ENCODE measurements at places on chromosomes 7 and 10. TPM values are rescaled to one million over a fixed set of nuclear protein-coding genes. Genes with fewer than 3 reads are reported as not detected.

Gene P4HA1
- 105 TPM for total RNA-seq

Gene WDR86
- total RNA-seq, result not detected

Gene PLEKHS1
- total RNA-seq, result not detected

Gene SPDYE6
- total RNA-seq, result not detected

Gene NRCAM
- 1.2 TPM for total RNA-seq

Gene GIMAP6
- 175 TPM for total RNA-seq

Gene GPR15LG
- total RNA-seq, result not detected

Gene C10orf143
- 0.40 TPM for total RNA-seq

Gene CYP2C19
- total RNA-seq, result not detected

Gene KCNH2
- not detected for total RNA-seq

Gene ACTR3C
- 8.3 TPM for total RNA-seq

GRCh38 chr7:117347480-117347879, 24.6 kb upstream of the WNT2 start:
- no peak for DNase-seq

GRCh38 chr10:30127120-30127541, 67.7 kb upstream of the JCAD start:
- no peak for DNase-seq

GRCh38 chr10:82576093-82576492, 701.1 kb downstream of the NRG3 start:
- DNase-seq, result no peak

DNA sequence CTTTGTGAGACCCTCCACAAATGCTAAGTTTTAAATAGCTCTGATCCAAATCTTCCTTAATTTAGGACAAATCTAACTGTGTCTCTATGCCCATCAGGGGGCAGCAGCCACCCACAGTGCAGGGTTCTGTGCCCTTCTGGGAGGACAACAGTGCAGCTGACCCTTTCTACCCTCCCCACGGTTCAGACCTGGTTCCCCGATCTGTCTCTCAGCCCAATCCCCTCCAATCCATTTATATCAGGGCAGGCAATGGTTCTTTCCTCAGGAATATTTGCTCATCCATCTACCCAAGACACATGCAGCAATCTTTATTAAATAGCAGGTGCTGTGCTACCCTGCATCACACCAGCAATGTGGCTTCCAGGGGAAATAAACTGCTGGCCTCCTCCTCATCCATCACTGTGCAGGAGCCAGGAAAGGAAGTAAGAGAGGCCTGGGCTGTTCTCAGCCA, 4.0 kb upstream of the RBM28 start:
- DNase-seq, result peak; percentile 54

- no peak for DNase-seq
Observed at GRCh38 chr10:84583501-84583900, 255.1 kb downstream of the CCSER2 start.

DNA sequence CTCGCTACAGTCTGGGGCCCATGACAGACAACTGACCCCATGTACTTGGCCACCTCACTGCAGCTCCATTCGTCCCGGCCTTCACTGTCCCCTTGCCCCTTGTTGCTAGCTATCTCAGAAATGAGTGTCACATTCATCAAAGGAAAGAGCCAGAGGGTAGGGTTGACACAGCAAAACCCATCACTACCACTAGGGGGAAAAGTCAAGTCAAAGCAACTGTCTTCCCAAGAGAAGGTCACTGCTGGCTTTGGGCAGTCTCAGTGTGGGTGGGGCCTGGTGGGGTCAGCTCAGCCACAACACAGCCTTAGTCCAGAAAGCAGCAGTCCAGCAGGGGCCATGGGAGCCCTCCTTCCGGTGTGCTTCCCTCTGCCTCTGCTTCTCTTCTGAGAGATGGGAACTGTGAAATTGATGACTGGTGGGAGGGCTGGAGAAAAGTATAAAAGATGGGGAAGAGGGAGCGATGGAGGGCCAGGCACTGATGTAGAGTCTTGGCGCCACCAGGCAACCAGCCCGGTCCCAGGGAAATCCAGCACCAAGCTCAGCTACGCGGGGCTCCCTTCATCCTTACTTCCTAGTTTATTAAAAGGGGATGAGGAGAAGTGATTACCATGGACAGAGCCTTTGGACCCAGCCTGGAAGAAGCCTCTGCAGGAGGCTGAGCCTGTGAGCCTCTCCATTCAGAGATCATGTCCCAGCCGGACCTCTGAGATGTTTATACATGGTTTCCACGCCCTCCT, 58.0 kb downstream of the PLXNA4 start:
- DNase-seq, result peak; percentile 34

DNA sequence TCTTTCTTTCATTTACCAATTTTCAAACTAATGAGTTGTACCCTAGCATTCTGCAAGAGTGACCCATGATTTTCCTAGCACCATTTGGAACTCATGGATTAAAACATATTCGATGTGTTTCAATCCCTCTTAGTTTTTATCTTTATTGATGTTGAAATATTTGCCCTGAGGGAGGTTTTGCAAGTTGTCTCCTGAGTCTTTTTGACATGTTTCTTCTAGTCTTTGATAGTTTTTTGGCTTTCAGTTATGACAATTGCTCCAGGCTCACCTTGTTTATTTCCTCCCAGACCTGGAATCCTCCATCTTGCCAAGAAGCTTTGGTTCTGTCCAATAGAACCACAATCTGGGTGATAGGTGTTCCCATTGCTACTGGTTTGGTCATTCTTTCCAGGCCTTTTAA, 327.8 kb downstream of the WDR11 start:
- DNase-seq, result no peak

DNA sequence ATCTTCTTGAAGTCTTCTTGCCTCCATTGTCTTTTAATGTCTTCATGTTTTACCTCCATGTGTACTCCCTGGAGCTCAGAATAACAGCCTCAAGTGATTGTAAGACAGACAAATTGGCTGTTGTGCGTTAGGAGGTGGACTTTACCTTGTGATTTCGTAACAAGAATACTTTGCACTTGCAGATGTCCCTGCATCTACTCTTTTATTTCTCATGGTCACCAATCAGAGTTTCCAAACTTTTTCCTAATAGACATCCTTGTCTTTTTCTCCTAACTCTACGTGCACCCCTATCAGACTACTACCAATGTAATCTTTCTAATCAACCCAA, 172.3 kb downstream of the NRP1 start:
- no peak for DNase-seq

DNA sequence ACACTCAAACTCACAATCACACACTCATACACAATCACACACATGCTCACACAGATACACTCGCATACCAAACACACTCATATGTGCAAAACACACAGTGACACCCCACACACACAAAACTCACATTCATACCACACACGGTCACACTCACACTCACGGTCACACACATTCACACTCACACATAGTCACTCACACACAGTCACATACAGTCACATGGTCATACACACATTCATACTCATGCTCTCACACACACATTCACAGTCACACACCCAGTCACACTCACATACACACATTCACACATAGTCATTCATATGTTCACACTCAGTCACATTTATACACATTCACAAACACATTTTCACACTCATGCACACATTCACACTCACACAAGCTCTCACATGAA, 296.0 kb upstream of the RNF32 start:
- no peak for DNase-seq

GRCh38 chr10:68562661-68563570, 2.8 kb downstream of the TET1 start:
- DNase-seq, result no peak

- no peak for DNase-seq
Observed at GRCh38 chr7:70098905-70099672, 500.8 kb downstream of the AUTS2 start.

GRCh38 chr10:87053111-87053510, 33.0 kb downstream of the FAM25A start:
- no peak for DNase-seq

DNA sequence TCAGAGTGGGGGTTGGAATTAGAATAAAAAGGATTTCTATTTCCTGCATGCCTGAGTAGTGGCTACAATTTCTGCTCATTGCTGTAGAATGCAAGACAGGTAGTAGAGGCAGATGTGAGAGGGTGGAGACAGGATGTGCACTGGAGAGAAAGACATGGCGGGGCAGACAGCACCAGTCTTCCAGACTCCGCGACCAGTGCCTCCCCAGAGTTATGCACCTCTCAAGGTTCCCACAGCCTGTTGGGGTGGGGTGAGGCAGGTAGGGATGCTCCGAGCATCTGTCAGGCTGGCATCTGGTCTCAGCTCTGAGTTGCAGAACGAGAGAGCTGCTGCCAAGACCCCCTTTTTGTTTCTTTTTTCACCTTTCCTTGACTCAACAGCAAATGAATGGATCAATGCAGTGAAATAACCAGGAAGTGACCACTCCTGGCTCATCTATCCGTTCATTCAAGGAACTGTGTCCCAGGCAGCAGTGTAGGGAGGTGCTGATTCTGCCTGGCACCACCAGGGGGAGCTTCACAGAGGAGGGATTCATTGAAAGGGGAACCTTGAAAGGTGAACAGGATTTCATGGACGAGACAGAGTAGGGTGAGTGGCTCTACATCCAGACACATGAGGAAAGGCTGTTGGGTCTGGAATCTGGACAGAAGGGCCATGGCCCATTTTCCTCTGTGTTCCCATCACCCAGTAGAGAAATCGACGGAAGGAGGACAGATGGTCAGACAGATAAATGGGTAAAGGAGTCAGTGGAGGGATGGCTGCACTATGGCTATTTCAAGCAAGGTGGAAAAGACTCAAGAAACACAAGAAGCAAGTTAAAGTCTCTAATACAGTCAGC, 17.2 kb upstream of the SLC18A3 start:
- peak; percentile 59 for DNase-seq

DNA sequence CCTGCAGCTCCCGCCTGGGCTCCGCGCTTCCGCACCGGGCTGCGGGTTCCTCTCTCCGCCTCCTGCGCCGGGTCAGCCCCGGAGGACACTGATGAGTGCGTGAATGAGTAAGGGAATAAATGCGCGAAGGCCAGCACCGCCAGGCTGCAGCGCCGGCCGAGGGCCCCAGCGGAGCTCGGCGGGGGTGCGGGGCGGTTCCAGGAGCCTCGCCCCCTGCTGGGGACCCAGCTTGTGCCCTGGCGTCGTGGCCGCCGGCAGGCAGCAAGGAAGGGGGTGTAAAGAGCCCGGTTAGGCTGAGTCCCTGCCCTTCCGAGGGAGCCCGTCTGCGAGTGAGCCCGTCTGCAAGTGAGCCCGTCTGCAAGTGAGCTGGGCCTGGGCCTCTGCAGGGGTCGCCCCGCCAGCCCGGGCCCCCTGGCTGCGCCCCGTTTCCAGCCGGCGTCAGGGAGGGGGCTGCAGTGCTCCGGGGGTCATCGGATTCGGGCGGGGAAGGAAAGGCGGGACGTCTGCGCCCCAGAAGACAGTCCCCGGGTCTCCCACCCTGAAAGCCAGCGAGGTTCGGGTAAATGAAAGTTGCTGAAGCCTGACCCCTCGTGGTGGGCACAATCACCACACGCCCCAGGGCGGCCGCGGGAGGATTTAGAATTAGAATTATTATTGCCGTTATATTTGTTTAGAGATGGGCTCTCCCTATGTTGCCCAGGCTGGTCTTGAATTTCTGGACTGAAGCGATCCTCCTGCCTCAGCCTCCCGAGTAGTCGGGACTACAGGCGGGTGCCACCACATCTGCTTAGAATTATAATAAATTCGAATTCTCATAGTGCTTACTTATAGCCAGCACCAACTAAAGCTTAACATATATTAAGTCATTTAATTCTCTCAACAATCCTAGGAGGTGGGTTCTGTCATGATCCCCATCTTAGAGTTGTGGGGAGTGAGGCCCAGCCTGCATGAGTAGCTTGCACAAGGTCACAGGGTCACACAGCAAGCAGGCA, 8.6 kb upstream of the CRYGN start:
- DNase-seq, result peak; percentile 60

- DNase-seq, result no peak
Observed at GRCh38 chr7:19390795-19391194, 245.6 kb upstream of the FERD3L start.

DNA sequence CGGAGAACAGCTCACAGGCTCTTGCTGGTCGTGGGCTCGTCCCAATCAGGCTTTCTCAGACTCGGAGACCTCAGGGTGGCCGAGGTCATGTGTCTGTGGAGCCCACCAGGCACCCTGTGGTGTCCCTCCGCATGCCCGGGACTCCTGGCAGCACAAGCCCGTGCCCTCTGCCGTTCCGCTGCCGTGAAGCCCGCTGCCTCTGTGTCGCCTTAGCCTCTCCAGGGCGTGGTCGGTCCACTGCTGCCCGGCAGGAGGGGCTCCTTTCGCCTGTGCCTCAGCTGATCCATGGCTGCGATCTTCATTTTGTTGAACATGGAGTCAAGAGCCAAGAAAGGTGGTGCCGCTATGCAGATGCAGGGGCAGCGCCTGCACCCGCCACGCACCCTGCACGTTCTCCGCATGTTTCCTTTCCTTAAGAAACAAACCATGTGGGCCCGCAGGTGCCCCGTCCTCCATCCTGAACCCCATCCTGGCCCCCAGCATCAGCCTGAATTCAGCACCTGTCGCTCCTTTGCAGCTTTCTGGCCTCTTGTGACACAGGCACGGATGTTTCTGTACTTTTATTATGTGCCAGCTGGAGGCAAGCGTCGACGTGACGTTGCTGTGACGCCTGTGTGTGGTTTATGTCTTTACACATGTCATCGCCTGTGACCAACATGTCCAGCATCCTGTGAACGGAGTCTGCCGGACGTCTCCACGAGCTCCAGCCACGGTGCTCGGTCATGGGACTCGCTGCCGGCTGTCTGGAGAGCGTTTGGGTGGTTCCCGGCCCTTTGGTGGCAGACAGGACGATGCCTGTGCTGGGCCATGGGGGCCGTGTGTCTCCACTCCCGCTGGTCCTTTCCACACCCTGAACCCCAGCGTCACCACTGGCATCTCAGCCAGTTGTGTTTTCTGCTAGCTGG, 69.9 kb downstream of the NKX6-2 start:
- DNase-seq, result no peak

DNA sequence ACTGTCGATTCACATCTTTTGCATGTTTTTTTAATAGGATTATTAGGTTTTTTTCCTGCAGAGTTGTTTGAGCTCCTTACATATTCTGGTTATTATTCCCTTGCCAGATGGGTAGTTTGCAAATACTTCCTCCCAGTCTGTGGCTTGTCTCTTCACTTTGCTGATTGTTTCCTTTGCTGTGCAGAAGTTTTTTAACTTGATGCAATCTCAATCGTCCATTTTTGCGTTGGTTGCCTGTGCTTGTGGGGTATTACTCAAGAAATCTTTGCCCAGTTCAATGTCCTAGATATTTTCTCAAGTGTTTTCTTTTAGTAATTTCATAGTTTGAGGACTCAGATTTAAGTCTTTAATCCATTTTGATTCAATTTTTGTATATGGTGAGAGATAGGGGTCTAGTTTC, 95.4 kb downstream of the TBXAS1 start:
- no peak for DNase-seq

DNA sequence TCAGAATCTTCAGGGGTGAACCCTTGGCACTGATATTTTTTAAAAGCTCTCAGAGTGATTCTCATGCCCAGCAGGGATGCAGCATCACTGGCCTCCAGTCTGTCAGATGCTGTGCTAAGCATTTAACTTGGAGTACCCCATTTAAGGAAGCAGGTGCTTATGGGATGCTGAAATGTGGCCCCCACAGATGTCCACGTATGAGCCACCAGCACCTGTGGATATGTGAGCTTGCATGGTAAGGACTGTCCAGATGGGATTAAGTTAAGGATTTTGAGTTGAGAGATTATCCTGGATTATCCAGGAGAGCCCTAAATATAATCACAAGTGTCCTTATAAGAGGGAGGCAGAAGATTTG, 17.7 kb downstream of the CHST3 start:
- no peak for DNase-seq

GRCh38 chr7:85176197-85176596, 10.7 kb downstream of the SEMA3D start:
- DNase-seq, result no peak
